ENCODE measurements at places on chromosomes 1 and 21.

DNA sequence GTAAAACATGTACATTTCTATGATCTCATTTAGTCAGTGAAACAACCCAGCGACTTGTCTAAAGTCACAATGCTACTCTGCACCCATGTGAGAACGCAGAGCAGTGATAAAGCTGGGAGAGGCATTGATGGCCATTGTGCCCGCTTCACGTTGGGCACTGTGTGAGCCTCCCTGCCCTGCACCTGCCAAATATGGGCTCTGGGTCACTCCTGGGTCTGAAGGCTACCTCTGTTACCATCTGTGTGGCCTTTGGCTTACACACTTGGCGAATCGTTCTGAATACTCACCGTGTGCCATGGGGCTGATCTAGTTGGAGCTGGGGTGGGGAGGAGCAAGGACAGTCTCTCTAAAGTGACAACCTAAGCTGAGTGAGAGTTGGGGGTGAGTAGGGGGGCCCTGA lies 29.9 kb downstream of the PCSK9 start:
- DNase-seq, result no peak

DNA sequence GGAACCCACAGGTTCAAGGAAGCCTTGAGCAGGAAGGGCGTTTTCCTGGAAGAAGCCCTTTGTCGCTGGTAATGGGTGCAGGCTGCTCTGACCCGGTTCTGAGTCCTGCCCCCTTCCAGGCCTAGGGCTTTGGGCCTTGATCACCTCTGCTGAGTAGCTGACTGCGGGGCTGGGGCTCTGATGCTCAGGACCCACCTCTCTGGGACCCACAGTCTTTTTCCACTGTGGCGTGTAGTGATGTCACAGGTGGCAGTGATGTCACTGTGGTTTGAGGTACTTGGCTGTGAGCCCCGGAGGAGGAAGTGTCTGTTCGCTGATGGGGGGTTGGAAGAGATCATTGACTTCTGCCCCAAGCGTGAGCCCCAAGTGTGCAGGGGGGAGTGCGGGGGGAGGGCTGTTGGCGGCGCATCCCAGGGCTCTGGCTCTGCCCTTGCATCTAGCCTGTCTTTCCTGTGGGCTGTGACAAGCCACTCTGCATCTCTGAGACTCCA lies 6.9 kb downstream of the TNFRSF1B start:
- DNase-seq, result peak; percentile 93

GRCh38 chr1:90443354-90443753 lies 273.7 kb downstream of the BARHL2 start:
- DNase-seq, result no peak

DNA sequence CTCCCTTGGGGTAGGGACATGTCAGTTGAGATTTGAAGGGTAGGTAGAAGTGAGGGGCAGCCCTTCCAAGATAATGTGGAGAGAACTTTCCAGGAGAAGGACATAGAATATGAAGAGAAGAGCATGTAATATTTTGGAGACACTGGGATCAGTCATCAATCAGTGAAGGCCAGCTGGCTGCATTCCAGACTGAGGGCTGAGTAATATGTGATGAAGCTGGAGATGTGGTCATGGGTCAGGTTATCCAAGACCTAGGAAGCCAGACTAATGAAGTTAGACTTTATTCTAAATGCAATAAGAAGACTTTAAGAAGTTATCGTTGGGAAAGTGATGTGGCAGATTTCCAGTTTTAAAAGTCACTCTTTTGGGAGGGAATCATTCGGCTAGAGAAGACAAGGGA lies 262.0 kb downstream of the HMCN1 start:
- no peak for DNase-seq

- no peak for DNase-seq
Observed at GRCh38 chr21:42653231-42654061, at the start of gene PDE9A. PDE9A (plus strand) TSS chr21:42653621; CDS start chr21:42653815, 194 bp downstream.

DNA sequence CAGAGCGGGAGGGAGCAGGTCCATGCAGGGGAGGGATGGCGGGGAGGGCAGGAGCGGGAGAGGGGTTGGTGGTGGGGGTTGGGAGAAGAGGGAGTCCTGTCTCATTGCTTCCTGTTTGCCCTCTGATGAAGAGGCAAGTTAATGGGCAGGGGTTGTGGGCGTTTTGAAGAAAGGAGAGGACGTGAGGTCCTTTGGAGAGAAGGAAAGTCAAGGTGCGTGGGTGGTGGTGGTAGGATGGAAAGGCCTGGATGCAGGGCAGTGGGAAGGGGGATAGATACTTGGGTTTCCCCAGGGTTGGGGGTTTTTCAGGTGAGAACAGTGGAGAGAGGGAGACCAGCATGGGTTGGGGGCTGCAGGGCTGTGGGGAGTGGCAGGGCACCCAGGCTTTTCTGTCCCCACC lies 17.2 kb downstream of the UBE2Q1 start:
- DNase-seq, result no peak

GRCh38 chr1:173280899-173281660 lies 73.9 kb upstream of the TNFSF4 start:
- no peak for DNase-seq

DNA sequence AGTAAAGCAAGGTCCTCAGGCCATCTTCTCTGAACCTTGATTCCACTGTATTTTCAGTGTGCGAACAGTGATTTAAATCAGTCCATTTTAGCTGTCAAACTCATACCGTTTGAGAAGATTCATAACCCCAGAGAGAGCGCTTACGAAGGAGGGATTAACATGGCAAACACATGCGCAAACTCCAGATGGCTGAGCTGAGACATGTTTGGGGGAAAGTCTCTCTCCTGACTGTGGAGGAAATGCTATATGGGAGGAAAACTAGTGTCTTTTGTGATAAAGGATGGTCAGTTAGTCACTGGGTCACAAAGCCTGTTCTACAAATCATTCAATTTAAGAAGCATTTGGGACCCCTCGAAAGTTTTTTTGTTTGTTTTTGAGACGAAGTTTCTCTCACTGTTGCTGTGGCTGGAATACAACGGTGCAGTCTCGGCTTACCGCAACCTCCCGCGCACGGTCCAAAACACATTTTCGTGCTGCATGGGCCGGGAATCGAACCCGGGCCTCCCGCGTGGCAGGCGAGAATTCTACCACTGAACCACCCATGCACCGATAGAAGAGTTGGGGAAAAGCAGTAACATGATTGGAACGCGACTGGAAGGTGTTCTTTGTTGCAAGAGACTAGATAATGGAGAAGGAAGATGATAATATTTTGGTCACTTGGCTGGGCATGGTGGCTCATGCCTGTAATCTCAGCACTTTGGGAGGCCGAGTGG lies 58.4 kb upstream of the CXADR start:
- no peak for DNase-seq

DNA sequence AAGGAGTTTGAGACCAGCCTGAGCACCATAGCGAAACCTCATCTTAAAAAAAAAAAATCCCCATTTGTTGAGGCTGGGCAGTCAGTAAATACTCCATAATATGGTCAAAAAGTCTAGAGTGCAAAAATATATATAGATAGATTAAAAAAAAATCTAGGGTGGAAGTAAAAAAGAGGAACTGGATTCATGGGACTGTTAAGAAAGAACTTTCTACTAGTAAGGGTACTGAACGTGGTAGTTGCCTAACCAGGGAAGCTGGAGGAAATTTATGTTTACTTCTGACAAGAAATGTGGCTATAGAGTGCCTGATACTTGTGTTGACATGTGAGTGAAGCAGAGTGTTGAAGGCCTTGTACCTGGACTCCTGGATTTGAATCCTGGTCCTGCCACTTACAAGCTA lies 265.9 kb upstream of the FAM78B start:
- no peak for DNase-seq

- DNase-seq, result no peak
Observed at GRCh38 chr1:184813528-184814089, 59.0 kb upstream of the EDEM3 start.

DNA sequence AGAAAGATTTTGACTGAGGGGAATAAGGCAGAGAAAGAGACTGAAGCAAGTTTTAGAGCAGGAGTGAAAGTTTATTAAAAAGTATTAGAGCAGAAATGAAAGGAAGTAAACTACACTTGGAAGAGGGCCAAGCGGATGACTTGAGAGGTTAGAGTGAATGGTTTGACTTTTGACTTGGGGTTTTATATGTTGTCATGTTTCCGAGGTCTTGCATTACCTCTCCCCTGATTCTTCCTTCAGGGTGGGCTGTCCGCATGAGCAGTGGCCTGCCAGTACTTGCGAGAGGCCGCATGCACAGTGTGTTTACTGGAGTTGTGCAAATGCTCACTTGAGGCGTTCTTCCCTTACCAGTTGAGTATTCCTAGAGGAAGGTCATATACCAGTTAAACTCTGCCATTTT lies 13.0 kb upstream of the DENND2D start:
- no peak for DNase-seq

- DNase-seq, result no peak
Observed at GRCh38 chr1:187921426-187921825, 1092.7 kb downstream of the PLA2G4A start.

DNA sequence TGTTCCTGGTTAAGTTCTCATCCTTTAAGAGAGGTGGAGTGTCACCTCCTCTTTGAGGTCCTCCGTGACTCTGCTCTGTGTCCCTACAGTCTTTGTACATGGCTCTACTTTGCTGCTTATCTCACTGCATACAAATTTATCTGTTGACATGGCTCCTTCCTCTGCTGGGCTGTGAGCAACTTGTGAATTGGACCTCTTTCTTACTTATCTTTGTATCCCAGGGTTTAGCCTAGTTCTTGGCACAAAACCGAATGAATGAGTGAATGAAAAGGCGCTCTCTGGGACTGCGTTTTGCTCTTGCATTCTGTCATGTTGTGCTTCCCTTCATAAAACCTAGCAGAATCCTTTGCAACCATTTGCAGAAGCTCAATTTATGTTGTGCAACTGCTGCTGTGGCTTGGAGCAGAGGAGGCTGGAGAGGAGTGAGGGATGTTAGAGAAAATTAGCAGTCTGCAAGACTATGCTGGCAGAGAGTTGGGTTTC lies 12.4 kb downstream of the SLC26A9 start:
- DNase-seq, result no peak

GRCh38 chr1:159501082-159501481 lies 34.7 kb downstream of the OR10J5 start:
- no peak for DNase-seq

DNA sequence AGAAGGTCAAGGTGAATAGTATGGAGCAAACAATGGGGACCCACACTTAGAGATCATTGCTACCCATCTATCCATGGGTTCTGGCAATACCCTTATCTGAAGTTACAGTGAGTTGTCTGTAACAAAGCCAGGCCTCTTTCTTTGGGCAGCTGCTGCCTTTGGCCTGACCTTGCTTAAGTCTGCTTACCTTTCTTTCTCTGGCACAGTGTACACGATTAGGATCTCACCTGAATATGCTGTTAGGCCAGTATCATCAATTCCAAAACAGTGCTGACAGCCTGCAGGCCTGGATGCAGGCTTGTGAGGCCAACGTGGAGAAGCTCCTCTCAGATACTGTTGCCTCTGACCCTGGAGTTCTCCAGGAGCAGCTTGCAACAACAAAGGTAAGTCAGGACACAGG lies 132.9 kb upstream of the BMP8A start:
- DNase-seq, result no peak

DNA sequence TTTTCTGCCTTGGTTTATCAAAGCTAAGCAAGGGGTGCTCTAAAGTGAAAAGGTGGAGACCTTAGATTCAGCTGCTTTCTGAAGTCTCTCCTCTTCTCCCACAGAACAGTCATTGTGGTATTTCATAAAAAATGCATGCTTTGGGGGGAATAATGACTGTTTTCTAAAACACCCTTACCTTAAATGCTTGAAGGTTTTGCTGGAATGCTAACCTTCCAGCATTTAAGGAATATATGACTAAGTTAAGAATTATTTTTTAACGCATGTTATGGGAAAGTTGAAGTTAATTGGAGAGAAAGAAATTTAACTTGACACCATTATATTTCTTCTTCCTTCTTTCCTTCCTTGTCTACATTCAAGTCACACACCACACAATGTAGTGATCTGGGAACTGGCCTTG lies 162.5 kb downstream of the ROR1 start:
- DNase-seq, result no peak

DNA sequence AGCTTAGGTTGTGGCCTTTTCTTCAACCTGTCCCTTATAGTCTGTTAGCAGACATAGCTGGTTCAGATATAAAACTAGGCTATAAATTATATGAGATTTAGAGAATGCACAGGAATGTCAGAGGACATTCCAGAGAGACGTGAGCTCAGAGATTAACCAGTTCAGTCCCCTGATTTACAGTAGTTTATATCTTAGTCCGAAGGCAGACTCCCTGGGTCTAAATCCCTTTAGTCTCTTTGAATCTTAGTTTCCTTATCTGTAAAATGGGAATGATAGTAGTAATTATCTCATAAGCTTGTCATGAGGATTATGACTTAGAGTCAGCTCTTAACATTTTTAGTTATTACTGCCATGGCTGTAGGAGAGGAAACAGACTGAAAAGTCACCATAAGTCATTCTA lies 45.5 kb upstream of the PLXNA2 start:
- DNase-seq, result no peak

GRCh38 chr1:200899954-200900867 lies 5.5 kb downstream of the INAVA start:
- no peak for DNase-seq

DNA sequence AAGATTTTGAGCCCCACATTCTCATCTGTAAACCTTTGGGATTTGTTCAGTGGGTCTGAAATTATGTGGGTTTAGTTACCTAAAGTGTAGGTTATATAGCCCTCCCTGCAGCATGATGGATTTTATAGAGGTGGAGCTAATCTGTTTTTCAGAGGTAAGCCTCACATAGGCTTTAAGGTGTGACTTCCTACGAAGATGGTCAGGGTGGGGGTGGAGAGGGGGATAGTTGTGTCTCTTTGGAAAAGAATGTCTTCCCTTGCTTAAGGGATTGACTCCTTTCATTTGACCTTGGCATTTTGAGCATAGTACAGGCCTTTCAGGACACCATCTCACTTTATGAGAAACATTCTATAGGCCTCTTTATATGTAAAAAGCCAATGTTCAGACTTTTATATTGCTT lies 3.4 kb downstream of the CACHD1 start:
- no peak for DNase-seq

GRCh38 chr1:204331847-204332487 lies 27.8 kb downstream of the PLEKHA6 start:
- no peak for DNase-seq

DNA sequence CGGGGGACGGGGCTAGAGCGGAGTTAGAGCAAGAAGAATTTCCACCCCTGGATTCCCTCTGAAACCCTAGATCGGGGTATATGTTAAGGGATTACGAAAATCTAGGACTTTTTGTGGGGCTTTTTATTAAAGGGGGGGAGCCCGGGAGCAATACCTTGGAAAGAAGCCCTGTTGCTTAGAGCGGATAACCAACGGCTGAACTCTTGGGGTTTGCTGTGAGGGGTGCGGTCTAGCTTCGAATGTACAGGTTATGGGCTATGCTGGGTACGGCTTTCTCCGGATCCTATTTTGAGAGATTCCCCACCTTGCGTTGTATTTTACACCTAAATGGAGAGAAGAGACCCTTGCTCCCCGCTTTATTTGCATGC lies 626 bp downstream of the DYRK3 start:
- no peak for DNase-seq

DNA sequence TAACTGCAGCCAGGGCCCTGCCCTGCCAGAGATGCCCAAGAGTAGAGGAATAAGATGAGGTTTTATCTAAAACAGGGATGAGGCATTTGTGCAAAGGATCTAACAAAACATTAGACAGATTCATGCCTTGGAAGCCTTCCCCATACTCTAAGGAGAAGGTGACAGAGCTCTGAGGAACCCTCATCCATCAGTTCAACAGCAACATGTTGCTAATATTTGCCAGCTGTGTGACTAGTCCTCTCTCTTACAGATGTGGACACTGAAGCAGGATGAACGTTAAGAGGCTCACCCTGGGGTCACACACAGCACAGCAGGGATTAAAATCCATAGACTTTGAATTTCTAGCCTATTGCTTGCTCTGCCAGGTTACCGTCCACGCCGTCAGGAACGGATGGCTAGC lies 99.0 kb downstream of the ZBTB18 start:
- DNase-seq, result no peak

- DNase-seq, result no peak
Observed at GRCh38 chr1:118954301-118954905, 33.7 kb downstream of the TBX15 start.
